ENCODE measurements at places on chromosomes 16 and 17.

- DNase-seq: no peak
Observed at GRCh38 chr17:81426393-81427172, 31.3 kb downstream of the BAHCC1 start.

DNA sequence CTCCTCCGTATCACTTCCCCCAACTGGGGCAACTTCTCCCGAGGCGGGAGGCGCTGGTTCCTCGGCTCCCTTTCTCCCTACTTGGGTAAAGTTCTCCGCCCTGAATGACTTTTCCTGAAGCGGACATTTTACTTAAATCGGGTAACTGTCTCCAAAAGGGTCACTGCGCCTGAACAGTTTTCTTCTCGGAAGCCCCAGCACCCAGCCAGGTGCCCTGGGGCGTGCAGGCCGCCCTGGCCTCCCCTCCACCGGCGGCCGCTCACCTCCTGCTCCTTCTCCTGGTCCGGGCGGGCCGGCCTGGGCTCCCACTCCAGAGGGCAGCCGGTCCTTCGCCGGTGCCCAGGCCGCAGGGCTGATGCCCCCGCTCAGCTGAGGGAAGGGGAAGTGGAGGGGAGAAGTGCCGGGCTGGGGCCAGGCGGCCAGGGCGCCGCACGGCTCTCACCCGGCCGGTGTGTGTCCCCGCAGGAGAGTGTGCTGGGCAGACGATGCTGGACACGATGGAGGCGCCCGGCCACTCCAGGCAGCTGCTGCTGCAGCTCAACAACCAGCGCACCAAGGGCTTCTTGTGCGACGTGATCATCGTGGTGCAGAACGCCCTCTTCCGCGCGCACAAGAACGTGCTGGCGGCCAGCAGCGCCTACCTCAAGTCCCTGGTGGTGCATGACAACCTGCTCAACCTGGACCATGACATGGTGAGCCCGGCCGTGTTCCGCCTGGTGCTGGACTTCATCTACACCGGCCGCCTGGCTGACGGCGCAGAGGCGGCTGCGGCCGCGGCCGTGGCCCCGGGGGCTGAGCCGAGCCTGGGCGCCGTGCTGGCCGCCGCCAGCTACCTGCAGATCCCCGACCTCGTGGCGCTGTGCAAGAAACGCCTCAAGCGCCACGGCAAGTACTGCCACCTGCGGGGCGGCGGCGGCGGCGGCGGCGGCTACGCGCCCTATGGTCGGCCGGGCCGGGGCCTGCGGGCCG lies 1.6 kb downstream of the HIC1 start:
- no peak for DNase-seq

GRCh38 chr17:14630046-14630445 lies 329.2 kb downstream of the HS3ST3B1 start:
- no peak for DNase-seq

- no peak for DNase-seq
Observed at GRCh38 chr16:83439412-83439811, 368.4 kb upstream of the HSBP1 start.

GRCh38 chr16:66585481-66586239 lies 6.4 kb downstream of the CMTM2 start:
- no peak for DNase-seq

- no peak for DNase-seq
Observed at GRCh38 chr17:82611140-82612058, 36.8 kb downstream of the WDR45B start.

DNA sequence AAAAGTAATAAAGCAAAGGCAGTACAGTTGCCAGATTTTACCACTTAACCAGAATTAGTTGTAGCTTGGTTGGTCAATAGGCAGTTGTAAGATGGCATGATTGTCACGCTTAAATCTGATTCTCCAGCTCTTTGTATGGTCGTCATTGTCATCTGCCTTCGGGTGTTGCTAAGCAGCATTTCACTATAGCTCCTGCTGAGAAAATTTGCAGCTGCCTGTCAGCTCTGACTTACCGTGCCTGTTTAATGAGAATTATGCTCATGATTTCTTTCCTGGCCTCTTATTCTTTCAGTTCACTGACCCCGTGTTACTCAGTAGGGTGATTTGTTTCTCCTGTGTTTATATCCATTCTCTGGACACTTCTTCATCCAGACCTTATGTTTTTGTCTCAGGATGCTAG lies 66.7 kb downstream of the TANGO6 start:
- no peak for DNase-seq

GRCh38 chr17:68222606-68223005 lies 25.2 kb upstream of the AMZ2 start:
- no peak for DNase-seq

GRCh38 chr17:74325743-74326379 lies at the start of gene KIF19:
KIF19 (plus strand) TSS chr17:74326226; CDS start chr17:74326350, 124 bp downstream.
- no peak for DNase-seq

- no peak for DNase-seq
Observed at GRCh38 chr16:59964232-59964924, 1230.3 kb upstream of the GOT2 start.

DNA sequence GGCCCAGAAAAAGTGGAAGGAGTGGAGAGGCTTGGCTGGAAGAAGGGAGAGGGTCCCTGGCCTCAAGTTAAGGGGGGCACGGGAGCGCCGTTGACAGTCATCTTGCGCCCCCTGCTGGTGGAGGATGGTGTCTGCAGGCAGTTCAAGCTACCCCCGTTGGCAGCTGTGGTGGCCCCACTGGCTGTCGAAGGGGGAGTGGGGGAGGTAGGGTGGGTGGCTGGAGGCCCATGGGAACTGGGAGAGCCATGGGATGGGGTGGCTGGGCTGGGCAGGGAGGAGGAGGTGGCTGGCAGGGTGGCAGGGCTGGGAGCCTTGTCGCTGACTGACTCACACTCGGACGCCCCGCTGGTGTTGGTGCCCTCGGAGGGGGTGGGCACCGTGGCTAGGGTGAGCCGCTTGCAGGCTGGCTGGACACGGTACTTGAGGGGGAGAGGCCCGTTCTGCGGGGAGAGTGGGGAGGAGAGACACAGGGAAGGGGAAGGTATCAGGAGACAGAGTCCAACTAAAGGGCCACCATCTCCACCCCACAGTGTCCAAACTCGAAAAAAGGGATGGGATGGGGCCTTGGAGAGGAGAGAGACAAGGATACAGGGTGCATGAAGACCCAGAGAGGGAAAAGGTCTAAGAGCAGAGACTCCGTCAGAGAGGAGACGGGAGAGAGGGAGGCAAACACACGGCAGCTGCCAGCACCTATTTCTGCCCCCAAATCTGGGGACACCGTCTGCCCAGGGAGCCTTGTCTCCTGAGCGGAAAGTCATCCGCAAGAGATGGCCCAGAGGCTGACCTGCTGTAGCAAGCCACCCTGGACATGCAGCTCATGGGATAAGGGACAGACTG lies 5.2 kb downstream of the CISD3 start:
- DNase-seq: no peak

DNA sequence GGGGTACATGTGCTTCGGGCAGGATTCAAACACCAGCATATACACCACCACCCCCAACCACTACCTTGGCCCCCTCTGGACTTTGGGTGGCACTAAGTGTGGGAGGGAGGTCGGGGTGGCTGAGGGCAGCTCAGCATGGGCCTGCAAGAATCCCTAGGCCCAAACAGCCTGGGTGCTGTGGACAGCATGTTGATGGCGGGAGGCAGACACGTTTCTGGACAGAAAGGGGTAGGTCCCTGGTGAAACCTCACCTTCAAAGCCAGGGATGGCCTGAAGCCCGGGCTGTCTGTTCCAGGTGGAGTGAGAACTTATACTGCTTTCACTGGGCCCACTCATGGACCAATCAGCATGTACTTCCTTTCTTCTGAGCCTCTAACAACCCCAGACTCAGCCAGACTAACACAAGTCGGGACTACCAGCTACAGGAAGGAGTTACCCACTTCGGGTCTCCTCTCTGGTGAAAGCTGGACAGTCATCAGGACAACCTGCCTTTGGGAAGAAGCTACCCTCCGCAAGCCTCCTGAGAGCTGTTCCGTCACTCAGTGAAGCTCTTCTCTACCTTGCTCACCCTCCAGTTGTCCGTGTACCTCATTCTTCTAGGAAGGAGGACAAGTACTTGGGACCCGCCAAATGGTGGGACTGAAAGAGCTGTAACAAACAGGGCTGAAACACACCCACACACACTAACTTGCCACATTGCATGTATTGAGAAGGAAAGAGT lies 203.0 kb downstream of the CPPED1 start:
- DNase-seq: no peak

- no peak for DNase-seq
Observed at GRCh38 chr16:77332792-77333191, 102.0 kb downstream of the ADAMTS18 start.

GRCh38 chr16:77645764-77646163 lies 76.5 kb upstream of the NUDT7 start:
- no peak for DNase-seq

DNA sequence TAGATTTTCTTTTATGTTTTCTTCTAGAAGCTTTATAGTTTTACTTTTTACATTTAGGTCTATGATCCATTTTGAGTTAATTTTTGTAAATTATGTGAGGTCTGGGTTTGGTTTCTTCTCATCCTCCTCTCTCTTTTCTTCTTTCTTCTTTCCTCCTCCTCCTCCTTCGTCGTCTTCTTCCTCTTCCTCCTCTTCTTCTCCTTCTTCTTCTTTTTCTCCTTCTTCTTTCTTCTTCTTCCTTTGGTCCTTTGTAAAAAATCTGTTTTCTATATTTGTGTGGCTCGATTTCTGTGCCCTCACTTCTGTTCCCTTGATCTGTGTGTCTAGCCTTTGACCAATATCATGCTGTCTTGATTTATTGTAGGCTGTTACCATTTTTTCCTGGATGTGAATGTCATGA lies 5.0 kb upstream of the SLC25A35 start:
- DNase-seq: no peak

DNA sequence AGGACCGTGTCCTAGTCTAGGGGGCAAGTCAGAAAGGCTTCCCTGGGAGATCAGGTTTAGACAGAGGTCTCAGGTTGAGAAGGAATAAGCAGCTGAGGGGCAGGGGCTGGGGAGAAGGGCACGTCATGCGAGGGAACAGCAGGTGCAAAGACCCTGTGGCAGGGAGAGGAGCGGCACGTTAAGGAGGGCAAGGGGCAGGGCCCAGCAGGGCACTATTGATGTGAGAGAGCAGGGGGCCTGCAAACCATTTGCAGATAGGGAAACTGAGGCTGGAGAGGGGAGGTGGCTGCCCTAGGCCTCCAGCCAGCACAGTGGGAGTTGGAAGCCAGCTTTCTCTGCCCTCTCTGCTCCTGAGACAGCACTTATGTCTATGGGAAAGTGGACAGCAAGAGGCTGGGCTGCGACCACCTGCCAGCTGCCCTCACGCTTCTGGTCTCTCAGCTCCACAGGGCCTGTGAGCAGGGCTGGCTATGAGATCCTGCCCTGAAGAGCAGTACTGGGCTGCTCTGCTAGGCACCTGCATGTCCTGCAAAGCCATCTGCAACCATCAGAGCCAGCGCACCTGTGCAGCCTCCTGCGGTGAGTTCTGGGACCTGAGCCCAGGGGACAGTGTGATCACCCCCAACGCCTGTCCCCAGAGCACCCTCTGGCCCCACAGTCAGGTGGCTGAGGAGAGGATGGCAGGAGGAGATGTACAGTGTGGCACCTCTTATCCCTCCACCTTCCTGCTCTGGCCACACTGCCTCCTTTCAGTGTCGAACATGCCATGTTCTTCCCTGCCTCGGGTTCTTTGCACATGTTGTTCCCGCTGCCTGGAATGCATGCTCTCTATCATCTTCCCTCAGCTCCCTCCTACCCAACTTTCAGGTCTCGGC lies 61.5 kb downstream of the USP22 start:
- no peak for DNase-seq

DNA sequence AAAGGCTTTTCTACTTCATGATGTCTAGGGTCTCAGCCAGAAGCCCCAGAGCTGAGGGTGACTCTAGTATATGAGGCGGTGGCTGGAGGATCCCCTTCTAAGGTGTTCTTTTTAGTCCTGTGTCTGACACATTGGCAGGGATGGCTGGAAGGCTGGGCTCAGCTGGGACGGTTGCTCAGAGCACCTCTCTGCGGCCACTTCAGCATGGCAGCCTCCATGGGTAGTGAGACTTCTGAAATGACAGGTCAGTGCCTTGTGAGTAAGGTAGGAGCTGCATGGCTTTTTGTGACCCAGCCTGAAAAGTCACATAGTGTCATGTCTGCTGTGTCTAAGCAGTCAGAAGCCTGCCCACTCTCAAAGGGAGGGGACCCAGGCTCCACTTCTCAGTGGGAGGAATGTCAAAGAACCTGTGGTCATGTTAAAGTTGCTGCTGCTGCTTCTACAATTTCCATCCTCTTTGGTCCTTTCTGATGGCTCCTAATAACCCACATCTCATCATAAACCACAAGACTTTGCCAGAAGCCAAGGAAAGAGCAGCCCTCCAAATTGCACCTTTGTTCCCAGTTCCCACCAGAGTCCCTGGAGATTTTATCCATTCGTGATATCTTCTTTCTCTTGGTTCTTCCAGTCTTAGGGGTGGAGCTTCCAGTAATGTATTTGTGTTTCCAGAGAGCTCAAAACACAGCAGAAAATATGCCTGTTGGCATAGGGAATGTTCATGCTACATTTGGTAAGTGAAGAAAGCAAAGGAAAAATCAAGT lies 15.4 kb upstream of the KCNG4 start:
- DNase-seq: no peak

DNA sequence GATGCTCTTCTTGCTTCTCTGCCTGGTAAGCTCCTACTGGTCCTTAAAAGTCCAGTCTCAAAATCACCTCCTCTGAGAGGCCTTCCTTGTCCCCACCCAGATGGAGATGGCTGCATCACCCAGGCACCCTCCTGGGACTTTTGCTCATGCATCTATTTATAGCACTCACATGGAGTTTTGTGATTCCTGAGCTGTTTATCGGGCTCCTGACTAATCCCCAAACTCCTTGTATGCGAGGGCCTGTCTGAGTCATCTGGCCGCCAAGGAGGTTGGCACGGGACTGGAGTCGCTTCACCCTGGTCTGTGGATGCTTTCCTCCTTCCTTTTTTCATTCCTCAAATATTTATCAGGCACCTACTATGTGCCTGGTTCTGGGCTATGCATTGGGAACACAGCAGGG lies 2.3 kb upstream of the MAP2K3 start:
- DNase-seq: no peak

- no peak for DNase-seq
Observed at GRCh38 chr16:2460916-2461315, 1.0 kb downstream of the TEDC2 start.

GRCh38 chr17:75704963-75705875 lies 16.0 kb upstream of the ITGB4 start:
- DNase-seq: no peak

- no peak for DNase-seq
Observed at GRCh38 chr17:57313097-57313835, 56.9 kb downstream of the MSI2 start.

- no peak for DNase-seq
Observed at GRCh38 chr16:55189682-55190636, 134.0 kb upstream of the IRX6 start.

- DNase-seq: no peak
Observed at GRCh38 chr17:4331614-4332013, 34.9 kb downstream of the UBE2G1 start.

- no peak for DNase-seq
Observed at GRCh38 chr17:50501054-50501453, 7.2 kb upstream of the MYCBPAP start.

All from keratinocyte (primary cell).